Natural killer cell (primary cell): ENCODE measurements at places on chromosomes 2 and 18. TPM values are rescaled to one million over a fixed set of nuclear protein-coding genes. Genes with fewer than 3 reads are reported as not detected.

Gene PKP4
- 7.2 TPM for total RNA-seq

- H3K4me1 ChIP-seq = no peaks in the 10 kb centered on the region
- H3K4me3 ChIP-seq = no peak overlapping the region
- DNase-seq = peak; percentile 45
- H3K27ac ChIP-seq = no peak overlapping the region
Observed at GRCh38 chr2:240733803-240734495, 42.3 kb downstream of the AQP12A start.

DNA sequence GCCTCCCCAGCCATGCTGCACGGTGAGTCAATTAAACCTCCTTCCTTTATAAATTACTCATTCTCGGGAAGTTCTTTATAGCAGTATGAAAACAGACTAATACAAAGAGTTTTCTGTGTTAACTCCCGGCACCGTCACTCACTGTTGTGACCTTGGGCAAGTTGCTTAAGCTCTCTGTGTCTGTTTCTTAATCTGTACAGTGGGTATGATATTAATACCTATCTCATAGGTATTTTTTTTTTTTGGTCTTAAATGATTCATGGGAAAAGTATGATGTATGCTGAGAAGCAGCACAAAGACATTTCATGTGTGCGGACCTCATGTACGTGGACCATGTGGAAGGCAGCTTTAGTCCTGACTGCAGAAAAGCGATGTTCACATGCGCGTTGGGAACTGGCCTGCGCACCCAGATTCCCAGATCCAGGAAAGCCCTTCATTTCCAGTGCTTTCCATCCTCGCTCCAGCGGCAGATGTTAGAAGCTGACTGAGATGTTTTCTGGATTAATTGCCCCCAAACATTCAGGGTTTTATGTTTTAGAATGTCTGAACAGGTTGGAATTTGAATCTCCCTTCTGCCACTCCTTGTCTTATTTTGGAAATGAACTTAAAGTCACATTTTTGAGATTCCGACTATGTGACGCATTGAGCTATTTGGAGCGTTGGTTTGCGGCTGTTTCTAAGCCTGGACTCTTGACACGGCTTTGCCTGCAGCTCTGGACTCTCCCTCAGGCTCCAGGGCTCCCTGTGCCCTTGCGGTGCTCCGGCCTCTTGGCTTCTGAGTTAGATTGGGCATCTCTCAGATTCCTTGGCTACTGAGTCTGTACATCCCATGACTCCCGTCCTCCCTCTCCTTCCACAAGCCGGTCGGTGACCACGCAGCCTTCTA lies 61.4 kb downstream of the SLC4A3 start:
- DNase-seq = no peak
- no peak overlapping the region for H3K27ac ChIP-seq
- H3K27me3 ChIP-seq = peaks cover 3% of the 10 kb centered on the region
- no peaks in the 10 kb centered on the region for H3K4me1 ChIP-seq

- H3K27me3 ChIP-seq = no peaks in the 10 kb centered on the region
- no peak for DNase-seq
- H3K4me1 ChIP-seq = no peaks in the 10 kb centered on the region
- H3K36me3 ChIP-seq = no peaks in the 10 kb centered on the region
- no peak overlapping the region for H3K4me3 ChIP-seq
Observed at GRCh38 chr2:21821672-21822227, 698.0 kb downstream of the TDRD15 start.

DNA sequence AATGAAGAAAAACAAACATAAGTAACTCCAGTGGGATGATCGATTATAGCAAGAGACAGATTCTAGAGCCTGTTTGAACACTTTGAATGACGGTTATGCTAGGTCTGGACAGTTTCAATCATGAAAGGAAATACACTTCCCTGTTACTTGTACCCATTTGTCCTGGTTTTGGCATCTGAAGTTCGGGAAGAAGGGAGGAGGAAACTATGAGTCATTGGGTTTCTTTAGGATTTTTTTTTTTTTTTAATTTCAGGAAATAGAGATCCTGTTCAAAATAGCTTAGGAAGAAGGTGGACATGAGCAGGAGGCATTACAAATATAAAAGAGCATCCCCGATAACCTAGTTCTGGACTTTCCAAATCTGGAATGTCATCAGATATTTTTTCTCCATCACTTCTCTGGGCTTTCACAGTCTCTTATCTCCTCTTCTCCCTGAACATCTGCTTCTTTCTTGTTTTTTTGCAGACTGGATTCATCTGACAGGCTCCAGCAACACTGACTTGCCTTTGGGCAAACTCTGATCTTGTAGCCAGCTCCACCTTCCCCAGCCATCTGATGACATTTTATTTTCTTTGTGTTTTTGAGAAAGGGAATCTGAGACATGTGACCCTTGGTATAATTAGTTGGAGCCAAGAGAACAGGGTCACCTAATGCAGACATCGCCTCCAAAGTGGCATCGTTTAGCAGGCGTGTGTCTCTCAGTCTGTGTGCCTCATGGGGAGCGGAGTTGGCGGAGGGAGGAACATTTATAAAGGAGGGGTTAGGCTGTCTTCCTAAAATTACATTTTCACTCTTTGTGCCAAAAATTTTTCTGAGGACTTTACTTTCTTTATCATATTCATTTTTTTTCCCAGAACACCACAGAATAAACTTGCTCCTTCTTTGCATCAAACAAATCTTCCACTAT lies 195.3 kb upstream of the EPHA4 start:
- H3K4me1 ChIP-seq = no peaks in the 10 kb centered on the region
- H3K36me3 ChIP-seq = no peaks in the 10 kb centered on the region
- H3K4me3 ChIP-seq = no peak overlapping the region
- no peaks in the 10 kb centered on the region for H3K27me3 ChIP-seq

DNA sequence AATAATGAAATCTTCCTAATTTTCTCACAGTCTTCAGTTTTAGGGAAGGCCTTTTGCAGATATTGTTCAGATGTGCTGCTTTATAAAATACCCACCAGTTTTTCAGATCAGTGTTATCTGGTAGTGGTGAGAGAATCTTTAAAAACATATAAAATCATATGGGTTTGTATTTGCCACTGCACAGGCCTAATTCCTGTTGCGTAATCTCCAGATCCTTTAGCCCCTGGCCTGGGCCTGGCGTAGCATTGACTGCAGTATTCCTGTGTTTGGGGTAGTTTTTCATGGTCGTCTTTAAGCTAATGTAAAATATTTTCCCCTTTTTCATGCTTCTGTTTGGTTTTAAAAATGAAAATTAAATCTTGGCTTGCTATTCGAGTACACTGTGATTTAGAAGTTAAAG lies 43.2 kb downstream of the TSHZ1 start:
- no peaks in the 10 kb centered on the region for H3K36me3 ChIP-seq
- H3K27me3 ChIP-seq = no peaks in the 10 kb centered on the region
- H3K27ac ChIP-seq = no peak overlapping the region
- no peak for DNase-seq
- peaks cover 19% of the 10 kb centered on the region for H3K4me1 ChIP-seq

GRCh38 chr2:158047156-158047611 lies 54.5 kb upstream of the UPP2 start:
- no peaks in the 10 kb centered on the region for H3K36me3 ChIP-seq
- DNase-seq = no peak
- no peak overlapping the region for H3K27ac ChIP-seq
- H3K4me1 ChIP-seq = no peaks in the 10 kb centered on the region

- peaks cover 7% of the 10 kb centered on the region for H3K4me1 ChIP-seq
- H3K27ac ChIP-seq = no peak overlapping the region
- no peaks in the 10 kb centered on the region for H3K36me3 ChIP-seq
- no peak for DNase-seq
- no peak overlapping the region for H3K4me3 ChIP-seq
- peaks cover 3% of the 10 kb centered on the region for H3K27me3 ChIP-seq
Observed at GRCh38 chr2:70947556-70948184, 12.0 kb downstream of the ATP6V1B1 start.

DNA sequence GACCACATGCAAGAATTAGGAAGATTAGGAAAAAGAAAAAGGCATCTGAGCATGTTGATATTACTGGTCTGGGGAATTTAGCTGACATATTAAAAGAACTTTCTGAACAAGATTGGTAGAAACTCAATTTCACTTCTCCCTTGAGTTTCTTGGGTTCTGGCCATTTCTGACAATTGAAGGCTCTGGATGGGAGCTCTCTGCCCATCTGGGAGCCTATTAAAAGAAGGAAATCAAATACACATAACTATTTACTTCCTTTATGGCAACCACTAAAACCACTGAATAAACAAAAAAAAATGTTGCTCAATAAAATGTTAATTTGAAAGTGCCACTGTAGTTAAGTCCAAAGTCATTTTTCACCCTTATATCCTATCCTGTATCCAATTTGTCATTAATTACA lies 216.8 kb upstream of the HNMT start:
- H3K27ac ChIP-seq = no peak overlapping the region
- H3K27me3 ChIP-seq = no peaks in the 10 kb centered on the region
- H3K36me3 ChIP-seq = no peaks in the 10 kb centered on the region
- no peaks in the 10 kb centered on the region for H3K4me1 ChIP-seq

DNA sequence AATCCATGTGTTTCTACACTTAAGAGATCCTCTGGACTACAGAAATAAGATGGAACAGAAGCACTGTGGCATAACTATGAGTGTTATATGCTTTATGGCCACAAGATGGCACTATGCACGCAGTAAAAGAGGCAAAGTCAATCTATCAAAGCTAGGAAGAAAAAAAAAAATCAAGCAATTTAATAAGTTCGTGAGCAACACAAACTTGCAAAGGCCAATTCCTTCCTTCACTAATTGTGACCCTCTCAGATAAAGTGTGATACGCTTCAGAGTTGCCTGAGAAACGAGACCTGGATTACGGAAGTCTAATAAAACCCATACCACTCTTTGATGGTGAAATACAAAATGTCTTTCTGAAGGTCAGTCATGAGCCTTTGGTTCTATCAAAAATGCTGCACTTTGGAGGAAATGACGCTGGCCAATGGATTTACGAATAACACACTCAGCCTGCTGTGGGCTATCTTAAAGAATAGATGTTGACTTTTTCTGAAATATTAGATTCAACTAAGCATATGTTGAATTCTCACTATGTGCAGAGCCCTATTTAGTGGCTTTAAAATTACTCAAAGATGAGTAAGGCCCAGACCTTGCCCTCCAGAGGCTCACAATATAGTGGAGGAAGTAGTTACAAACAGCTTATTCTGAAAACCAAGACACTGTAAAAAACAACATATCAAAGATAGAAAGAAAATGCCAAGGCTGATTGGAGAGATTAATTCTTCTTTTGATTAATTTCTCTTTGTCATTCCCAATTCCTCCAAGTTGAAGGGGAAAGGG lies 35.5 kb upstream of the TTR start:
- no peaks in the 10 kb centered on the region for H3K27me3 ChIP-seq
- H3K4me1 ChIP-seq = no peaks in the 10 kb centered on the region
- H3K27ac ChIP-seq = no peak overlapping the region
- no peaks in the 10 kb centered on the region for H3K36me3 ChIP-seq
- H3K4me3 ChIP-seq = no peak overlapping the region
- peak; percentile 77 for DNase-seq

DNA sequence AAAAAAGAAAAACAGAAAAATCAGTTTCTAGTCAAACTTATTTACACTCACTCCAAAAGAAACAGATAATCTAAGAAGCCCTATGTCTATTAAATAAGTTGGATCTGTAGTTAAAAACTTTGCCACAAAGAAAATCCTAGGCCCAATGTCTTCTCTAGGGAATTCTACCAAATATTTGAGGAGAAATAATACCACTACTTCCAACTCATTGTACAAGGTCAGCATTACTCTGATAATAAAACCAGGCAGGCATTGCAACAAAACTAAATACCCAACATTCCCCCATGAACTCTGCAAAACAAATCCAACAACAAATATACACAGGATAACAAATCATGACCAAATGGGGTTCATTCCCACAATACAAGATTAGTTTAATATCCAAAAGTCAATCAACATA lies 73.8 kb upstream of the ST8SIA5 start:
- no peaks in the 10 kb centered on the region for H3K4me1 ChIP-seq
- H3K27me3 ChIP-seq = no peaks in the 10 kb centered on the region
- H3K36me3 ChIP-seq = peaks cover 36% of the 10 kb centered on the region
- no peak overlapping the region for H3K27ac ChIP-seq

DNA sequence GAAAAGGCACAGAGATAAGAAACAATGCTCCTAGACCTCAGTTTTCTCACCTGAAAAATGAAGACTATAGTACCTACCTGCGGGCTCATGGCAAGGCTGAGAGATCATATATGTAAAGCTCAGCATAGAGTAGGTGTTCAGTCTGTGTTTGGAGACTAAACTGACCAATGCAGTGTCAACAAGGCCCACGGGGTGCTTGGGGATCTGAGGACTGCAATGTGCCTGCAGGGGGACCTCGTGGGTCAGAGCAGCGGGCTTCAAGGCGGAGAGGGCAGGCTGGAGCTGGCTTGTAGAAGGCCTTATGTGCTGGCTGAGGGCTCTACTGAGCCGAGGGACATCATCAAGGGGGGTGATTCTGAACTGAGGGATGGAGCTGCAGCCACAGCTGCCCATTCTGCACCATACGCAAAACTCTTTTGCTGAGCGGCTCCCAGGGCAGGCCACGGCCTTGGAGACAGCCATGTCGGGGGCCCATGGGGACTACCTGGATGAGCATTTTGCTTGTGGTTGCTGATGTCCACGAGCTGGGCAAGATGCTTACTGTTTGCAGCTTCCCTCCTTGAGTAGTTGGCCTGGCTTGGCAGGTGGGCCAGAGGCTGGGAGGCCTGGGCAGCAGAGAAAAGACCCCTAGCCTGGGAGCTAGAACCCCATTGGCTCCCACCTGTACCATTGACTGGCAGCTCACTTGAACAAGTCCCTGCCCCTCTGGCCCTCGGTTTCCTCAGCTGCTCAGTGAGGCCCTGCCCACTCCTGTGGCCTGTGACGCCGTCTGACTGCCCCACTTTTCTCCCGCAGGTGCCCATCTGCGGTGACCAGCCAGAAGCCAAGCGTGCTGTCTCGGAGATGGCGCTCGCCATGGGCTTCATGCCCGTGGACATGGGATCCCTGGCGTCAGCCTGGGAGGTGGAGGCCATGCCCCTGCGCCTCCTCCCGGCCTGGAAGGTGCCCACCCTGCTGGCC lies 23.5 kb downstream of the STEAP3 start:
- H3K36me3 ChIP-seq = no peaks in the 10 kb centered on the region
- DNase-seq = no peak
- H3K27ac ChIP-seq = no peak overlapping the region
- no peak overlapping the region for H3K4me3 ChIP-seq
